ENCODE measurements at places on chromosomes 2 and 18.

DNA sequence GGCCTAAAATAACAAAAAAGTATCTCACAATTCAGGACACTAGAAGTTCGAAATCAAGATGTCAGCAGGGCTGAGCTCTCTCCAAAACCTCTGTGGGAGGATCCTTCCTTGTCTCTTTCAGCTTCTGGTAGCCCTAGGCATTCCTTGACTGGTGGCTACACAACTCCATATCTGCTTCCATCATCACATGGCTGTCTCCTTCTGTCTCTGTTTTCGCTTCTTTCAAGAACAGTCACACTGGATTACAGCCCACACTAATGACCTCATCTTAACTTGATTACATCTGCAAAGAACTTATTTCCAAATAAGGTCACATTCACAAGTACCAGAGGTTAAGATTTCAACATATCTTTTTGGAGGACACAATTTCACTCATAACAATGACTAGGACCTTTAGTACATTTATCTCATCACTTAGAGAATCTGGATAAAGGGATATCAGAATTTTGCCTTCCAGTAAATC, 275.2 kb downstream of the IRS1 start:
- DNase-seq = no peak

DNA sequence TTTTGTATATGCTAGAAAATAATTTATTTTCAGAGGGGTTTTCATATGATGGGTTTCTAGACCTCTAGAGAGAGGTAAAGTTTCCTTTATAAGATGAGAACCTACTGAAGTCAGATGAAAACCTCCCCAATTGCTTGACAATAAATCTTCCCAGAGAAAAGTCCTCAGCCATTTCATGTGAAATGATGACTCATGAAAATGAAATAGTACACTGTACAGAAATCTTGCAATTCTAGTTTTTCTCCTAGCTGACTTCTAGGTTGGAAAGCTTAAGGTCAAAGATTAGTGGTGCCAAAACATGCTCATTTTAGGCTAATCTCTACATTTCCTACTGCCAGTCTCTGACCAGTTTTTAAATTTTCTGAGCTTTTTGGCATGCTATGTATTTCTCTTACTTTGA, 826.5 kb upstream of the FSHR start:
- no peak for DNase-seq

GRCh38 chr2:36675579-36676282, 20.8 kb upstream of the VIT start:
- DNase-seq = no peak

GRCh38 chr2:201821080-201821479, 14.7 kb downstream of the CDK15 start:
- DNase-seq = no peak

- DNase-seq = no peak
Observed at GRCh38 chr2:182393270-182393760, 33.5 kb downstream of the PDE1A start.

GRCh38 chr2:121059651-121060649, 225.1 kb downstream of the TFCP2L1 start:
- no peak for DNase-seq

DNA sequence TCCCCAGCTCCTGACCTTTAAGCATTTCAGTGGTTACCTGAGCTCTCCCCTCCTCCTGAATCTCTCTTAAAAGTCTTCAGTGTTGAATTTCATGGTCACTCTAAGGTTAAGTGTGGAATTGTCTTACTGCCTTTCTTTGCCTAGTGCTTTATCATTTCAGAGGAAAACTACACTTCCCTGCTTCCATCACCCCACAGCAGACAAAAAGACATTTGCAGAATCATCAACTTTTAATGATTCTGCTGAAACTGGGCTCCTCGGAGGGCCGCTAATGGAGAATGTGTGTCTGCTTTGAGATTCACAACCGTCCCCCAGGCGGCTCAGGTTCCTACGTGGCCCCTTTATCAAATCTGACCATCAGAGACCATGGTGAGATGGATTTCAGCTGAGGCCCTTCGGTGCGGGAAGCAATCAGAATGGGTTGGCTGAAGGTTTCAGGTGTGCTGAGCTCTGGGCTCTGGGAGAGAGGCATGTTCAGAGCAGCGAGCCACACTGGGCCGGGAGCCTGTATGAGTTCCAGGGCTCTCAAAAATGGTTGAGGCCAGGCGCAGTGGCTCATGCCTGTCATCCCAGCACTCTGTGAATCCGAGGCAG, 41.9 kb upstream of the TBC1D8 start:
- DNase-seq = no peak

DNA sequence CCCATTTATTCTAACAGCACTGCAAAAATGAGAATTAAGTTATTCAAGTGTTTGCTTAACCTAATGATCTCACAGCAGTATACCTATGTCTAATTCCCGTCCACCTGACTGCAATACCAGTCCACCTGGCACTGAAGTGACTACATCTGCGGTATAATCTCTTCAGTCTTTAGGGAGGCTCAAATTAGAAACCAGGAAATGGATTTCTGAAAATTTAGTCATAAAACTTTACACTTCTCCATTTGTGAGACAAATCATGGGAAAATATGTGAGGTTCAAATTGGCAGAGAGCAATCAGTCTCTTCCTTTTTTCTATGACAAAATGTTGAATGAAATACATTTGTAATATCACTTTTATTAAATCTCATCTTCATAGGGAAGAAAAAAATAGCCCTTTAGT, 33.0 kb downstream of the FTCDNL1 start:
- DNase-seq = no peak

DNA sequence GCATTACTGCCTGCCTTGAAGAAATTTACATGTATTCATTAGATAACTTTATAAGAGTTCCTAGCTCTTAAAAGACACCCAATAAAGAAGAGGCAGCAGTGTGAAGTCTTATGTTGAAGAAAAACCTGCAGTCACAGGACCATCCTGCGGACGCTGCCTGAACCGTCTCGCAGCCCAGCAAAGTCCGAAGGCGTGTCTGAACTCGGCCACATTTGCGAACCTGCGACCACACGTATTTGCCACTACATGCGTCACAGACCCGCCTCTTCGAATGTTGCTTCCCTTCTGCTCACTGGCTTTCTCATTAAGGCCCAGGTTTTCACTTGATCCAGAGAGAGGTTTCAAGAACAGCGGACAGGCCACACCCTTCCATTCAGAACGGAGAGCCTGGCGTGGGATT, 41.2 kb downstream of the CNGA3 start:
- no peak for DNase-seq

- no peak for DNase-seq
Observed at GRCh38 chr18:34122724-34123334, 101.9 kb downstream of the NOL4 start.

GRCh38 chr2:85886590-85886989, 2.2 kb downstream of the ST3GAL5 start:
- DNase-seq = peak; percentile 47

GRCh38 chr2:20615068-20615465, 35.8 kb downstream of the HS1BP3 start:
- no peak for DNase-seq

DNA sequence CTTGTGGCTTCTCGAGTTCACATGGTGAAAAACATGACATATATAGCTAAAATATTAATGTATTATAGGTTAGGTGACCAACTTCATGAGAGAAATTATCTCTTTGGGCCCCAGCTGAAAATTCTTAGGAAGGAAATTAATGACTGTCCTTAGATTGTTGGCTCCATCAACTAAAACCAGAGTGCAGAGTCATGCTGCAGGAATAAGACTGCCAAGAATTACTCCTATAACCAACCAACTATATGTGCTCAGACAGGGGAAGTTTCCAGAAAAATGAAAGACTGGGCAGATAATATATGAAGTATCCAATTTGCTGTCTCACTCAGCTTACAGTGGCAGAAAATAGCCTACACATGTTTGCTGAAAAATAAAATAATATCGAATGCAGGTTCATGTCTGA, 71.0 kb upstream of the TMEFF2 start:
- DNase-seq = no peak

GRCh38 chr2:71687412-71687811, 234.1 kb downstream of the DYSF start:
- no peak for DNase-seq

Measured in stimulated activated CD4-positive, alpha-beta T cell treated with anti-CD3 and anti-CD28 coated beads, Interleukin-1b, Interleukin-23, amount 100 ng/mL, for 24 hours (primary cell).